HEK293T (cell line): ENCODE measurements at places on chromosomes 7 and 10.
A peak's percentile ranks its signal among the peaks of the same experiment; 100 is the strongest.

DNA sequence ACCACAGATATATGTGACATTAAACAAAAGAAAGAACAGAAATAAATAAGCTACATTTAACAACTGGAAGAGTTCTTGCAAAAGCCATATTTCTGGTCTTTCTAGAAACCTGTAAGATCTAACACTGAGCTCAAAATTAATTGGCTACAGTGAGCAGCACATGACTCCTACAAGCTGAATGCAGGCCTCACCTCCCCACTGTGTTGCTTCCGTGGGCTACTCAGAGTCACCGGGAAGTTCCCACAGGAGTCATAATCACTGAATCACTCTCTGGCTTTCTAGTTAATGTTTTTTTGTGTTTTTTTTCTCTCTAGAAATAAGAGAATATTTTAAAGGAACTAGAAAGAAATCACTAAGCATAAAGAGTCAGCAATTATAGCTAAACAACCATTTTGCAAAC is 10.2 kb upstream of the MRPS24 start:
- DNase-seq = no peak

- no peak for DNase-seq
Observed at GRCh38 chr7:78197447-78197846, 398.9 kb downstream of the PHTF2 start.

DNA sequence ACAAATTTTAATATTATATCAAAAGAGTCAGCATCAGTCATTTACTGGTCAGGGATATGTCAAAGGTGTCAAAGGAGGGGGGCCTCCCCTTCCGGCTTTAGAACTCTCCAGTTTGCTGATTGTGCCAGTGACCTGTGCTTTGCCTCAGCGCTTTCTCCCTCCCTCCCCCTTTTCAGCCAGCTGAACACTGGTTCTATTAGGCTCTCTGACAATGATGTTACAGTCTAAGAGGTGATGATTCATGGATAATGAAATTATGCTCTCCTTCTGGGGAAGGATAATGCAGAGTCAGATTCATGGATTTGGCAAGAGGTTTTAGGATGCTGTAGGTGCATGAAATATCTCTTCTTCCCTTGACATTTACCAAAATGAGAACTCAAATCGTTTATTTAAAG is 6.1 kb downstream of the LRRTM3 start:
- DNase-seq = no peak

- DNase-seq = no peak
Observed at GRCh38 chr7:98319176-98319575, 37.7 kb downstream of the BRI3 start.

DNA sequence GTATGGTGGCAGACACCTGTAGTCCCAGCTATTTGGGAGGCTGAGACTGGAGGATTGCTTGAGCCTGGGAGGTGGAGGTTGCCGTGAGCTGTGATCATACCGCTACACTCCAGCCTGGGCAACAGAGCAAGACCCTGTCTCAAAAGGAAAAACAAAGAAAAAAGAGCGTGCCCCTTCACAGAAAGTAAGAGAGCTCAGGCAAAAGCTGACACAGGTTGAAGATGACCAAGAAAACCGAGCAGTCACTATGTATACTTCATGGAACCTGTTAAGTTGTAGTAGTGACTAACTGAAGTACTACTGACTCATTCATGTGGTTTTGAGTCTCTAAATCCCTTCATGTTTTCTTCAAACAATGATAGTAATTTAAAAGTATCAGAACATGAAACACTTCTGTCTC is 1.2 kb upstream of the PRRT4 start:
- no peak for DNase-seq

GRCh38 chr7:90391488-90391887 is 11.8 kb upstream of the CLDN12 start:
- no peak for DNase-seq

DNA sequence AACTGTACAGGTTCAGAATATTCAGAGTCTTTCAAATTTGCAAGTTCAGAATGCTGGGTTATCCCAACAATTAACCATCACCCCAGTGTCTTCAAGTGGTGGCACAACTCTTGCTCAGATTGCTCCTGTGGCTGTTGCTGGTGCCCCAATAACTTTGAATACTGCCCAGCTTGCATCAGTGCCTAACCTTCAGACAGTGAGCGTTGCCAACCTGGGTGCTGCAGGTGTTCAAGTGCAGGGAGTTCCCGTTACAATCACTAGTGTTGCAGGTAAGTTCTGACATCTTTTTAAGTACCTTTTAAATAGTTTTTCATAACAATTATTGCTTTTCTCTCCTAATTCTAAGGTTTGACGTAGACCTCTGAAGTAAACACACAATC is 2.7 kb downstream of the SP4 start:
- no peak for DNase-seq

GRCh38 chr7:158836692-158837091 is 7.4 kb upstream of the ESYT2 start:
- no peak for DNase-seq

DNA sequence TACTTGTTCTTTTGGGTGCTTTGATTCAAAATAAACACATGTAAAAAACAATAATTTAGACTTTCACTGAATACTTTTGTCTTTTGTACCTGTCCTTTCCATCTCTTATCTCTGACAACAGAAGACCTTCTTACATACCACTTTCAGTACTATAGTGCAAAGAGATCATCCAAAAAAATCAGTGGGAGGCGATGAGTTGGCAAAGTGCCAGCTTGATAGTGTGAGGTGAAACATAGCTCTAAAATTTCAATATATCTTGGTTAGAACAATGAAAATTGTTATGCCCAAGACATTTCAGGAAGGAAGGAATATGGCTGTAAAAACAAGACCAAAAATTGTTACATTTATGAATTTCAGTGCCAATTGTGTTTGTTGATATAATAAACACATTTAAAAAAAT is 390.2 kb upstream of the COBL start:
- no peak for DNase-seq

GRCh38 chr7:154990964-154991540 is 11.9 kb downstream of the PAXIP1 start:
- DNase-seq = peak; percentile 32

DNA sequence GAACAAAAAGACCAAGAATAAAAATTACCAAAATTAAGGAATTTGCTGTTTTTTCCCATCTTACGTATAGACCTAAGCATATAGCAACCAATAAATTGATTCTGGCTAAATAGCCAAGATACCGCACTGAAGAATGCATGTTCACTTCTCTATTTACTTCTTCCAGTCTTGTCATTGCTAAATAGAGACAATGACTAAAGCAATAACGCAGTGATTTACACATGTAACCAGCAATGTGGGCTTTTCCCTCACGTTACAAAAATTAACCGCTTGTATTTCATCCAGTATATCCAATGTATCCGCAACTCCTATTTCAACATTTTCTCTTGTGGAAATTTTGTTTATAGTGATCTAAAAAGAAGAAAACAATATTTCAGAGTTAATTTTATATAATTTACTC is 5.6 kb downstream of the TMEM168 start:
- no peak for DNase-seq

DNA sequence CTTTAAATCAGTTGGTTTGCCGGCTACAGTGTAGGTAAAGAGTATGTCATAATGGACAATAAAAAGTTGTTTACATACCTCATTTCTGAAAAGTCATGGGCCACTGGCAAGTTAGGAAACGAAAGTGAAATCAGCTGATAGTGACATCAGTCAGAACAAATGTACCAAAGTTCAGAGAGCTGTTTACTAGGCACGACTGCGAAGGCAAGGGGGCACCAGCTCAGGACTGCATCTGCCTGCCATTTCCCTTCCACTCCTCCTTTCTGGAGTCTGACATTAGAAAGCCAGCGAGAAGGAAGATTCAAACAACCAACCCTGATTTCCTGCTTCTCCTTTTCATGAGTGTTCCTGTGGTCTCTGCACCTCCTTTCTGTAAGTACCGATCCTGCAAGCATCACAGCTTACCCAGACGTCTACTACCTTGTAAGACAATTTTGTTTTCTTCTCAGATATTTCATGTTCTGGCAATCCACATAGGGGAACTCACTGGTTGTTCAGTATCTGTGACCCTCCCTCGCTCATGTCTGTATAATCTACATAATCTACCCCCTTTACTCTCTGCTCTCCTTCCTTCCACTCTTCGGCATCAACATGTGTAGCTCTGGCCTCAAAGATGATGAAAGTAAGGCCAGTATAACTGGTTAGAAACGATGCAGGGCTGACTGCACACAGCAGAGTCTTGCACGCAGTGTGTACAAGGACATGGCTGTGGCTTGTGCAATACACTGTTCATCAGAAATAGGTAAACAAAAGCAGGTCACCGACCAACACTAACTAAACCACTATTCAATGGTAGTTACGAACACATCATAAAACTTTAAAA is at the start of gene TMEM140:
TSS of gene TMEM140 (plus strand) at position 174 of the 823 bp plus-strand sequence. CDS start 16,370 bp downstream, outside the sequence.
- DNase-seq = no peak

GRCh38 chr10:73650537-73651331 is 5.1 kb downstream of the SYNPO2L start:
- DNase-seq = no peak

GRCh38 chr10:16182688-16183087 is 254.1 kb upstream of the PTER start:
- no peak for DNase-seq

- peak; percentile 40 for DNase-seq
Observed at GRCh38 chr10:55629793-55630490, 731.1 kb downstream of the ZWINT start.

- DNase-seq = no peak
Observed at GRCh38 chr7:15096853-15097252, 194.3 kb upstream of the DGKB start.

DNA sequence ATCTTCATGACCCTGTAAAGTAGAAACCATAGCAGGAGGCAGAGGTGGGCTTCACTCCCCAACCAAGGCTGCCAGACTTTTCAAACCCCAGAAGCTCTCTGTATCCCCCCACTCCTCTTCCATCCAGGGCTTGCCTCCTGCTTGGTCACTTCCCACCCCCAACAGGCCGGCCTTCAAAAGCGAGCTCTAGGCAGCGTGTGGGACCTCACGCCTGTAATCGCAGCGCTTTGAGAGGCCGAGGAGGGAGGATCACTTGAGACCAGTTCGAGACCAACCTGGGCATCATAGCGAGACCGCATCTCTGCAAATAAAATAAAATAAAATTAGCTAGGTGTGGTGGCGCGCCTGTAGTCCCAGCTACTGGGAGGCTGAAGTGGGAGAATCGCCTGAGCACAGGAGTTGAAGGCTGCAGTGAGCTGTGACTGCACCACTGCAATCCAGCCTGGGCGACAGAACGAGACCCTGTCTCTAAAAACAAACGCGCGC is 743 bp upstream of the POR start:
- no peak for DNase-seq

DNA sequence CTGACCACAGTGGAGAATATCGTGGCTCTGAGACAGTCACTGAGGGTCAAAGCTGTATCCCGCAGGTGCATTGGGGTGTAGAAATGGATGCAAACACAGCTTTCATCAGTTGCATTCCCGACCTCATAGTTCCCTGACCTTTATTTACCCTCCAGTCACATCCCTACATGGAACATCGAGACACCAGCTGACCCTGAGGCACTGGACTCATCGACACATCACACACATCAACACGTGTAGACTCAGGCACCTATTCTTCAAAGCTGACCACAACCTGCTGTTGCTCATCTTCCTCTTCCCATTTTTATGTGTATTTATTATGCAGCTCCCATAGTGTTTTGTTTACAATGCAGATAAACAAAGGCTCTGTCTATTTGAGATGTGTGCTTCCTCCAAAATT is 396.9 kb upstream of the NRP1 start:
- no peak for DNase-seq

DNA sequence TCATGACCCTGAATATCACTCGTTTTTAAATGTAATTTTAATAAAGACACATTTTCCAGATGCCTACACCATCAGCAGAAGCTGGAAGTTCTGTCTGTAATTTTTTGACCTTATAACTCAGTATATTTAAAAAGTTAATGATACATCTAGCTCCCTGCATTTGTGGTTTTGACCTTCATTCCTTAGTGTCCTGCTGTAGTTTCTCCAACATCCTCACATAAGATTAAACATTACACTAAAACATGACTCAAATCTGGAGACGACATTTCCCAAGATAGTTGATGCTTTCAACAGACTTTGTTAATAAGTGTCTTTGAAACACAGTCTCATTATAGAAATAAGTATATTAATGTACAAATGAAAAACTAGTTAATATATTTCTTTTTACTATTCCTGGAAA is 363.1 kb downstream of the POM121L12 start:
- DNase-seq = no peak

- no peak for DNase-seq
Observed at GRCh38 chr10:113557903-113558321, 5.1 kb downstream of the HABP2 start.

DNA sequence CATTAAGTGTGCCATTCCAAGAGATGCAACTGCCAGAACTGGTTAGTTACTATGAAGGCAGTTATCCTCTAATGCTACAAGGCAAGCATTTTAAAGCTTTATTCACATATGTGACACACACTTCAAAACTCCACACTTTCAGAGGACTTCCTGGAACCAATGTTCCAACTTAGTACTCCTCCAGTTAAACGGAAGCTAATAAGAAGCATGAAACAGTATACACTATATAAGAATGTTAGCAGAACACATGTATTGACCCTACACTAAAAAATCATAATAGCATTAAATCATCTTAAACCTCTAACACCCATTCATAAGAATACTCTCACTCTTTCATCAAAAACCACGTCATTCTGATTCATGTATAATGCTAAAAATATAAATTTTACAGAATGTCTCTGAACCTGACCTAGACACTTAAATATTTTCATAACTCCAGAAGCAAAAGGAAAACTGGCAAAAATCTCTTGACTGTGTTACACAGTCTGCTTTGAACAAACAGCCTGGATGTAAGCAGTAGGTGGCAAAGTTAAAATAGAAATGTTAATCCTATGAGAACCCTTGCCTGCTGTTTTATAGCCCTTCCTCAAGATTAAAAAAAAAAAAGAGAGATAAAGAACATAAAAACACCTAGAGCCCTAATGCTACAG is 135.0 kb downstream of the SEMA3C start:
- no peak for DNase-seq

GRCh38 chr10:49135575-49136313 is 1.9 kb upstream of the FAM170B start:
- DNase-seq = no peak

GRCh38 chr7:1542841-1543747 is 12.6 kb downstream of the MAFK start:
- no peak for DNase-seq

DNA sequence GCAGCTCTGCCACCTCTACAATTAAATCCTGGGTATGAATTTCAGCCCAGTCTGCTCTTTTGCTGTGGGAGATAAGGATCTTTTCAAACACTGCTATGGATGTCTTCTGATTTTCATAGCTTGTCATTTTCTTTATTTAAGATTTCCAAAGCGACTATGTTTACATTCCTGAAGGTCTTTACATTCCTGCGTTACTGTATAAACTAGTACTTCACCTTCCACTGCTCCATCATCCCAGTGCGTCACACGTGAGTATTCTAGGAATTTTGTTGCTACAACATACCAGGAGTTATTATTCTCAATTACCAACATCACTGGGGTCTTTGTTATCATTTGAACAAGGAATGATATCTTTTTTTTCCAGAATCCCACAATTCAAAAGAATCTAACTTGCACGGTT is 944.7 kb downstream of the SORCS3 start:
- DNase-seq = no peak

GRCh38 chr7:50983850-50984249 is 201.2 kb upstream of the GRB10 start:
- no peak for DNase-seq

- no peak for DNase-seq
Observed at GRCh38 chr7:81690251-81690650, 79.6 kb downstream of the HGF start.

- DNase-seq = peak; percentile 28
Observed at GRCh38 chr10:59905066-59905730, 1.2 kb downstream of the CCDC6 start.
